ENCODE measurements at places on chromosomes 11 and 22. TPM values are rescaled to one million over a fixed set of nuclear protein-coding genes. Genes with fewer than 3 reads are reported as not detected.

Gene KLHL35
- 6.2 TPM for total RNA-seq

Gene PANX2
- total RNA-seq, result 0.19 TPM

Gene FLRT1
- total RNA-seq, result not detected

Gene TPBGL
- total RNA-seq, result 0.28 TPM

Gene NRXN2
- total RNA-seq, result 7.5 TPM

Gene RBM14
- total RNA-seq, result 30.5 TPM

Gene TENM4
- 16.6 TPM for total RNA-seq

Gene DDTL
- total RNA-seq, result under 0.01 TPM

Gene TESMIN
- total RNA-seq, result 0.19 TPM

Gene CASP5
- total RNA-seq, result not detected

Gene MOGAT2
- total RNA-seq, result not detected

Gene FADS2
- total RNA-seq, result 57.5 TPM

Gene APOBEC3F
- total RNA-seq, result 5.4 TPM

Gene OR5P2
- not detected for total RNA-seq

Gene P2RY2
- total RNA-seq, result 0.28 TPM

Gene MAPK8IP2
- under 0.01 TPM for total RNA-seq

Gene LYVE1
- 1.5 TPM for total RNA-seq

Gene LMO1
- total RNA-seq, result 0.19 TPM

Gene TH
- total RNA-seq, result not detected

Gene OR8A1
- total RNA-seq, result not detected

Gene CELSR1
- 0.58 TPM for total RNA-seq

Gene RNF169
- total RNA-seq, result 22.6 TPM

Measured in regular cardiac myocyte (primary cell).